NCI-H524 treated with DMSO at 0.1 percent for 48 hours (cell line): ENCODE measurements at places on chromosomes 12 and 14.

GRCh38 chr12:112591488-112591887 lies 172.7 kb downstream of the PTPN11 start:
- no peak for DNase-seq

DNA sequence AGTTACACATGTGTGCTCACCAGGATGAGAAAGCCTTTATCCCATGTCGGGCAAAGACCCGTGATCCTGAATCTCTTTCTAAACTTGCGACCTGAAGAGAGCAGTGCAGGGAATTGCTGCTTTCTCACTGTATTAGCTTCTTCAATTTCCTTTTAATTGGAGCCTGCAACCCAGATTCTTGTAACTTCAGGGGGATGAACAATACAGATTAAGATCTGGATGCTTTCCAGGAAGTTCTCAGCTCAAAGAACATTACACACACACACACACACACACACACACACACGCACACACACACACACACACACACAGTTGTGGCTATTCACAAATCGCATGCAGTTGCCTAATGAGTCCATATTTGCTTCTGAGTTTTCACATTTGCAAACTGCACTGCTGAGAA lies 268.3 kb downstream of the NPAS3 start:
- no peak for DNase-seq

GRCh38 chr12:121803861-121804416 lies at the start of gene SETD1B:
Gene SETD1B, plus strand, starts transcription at chr12:121804009. Its CDS starts 729 bp downstream, at chr12:121804738.
- no peak for DNase-seq

- DNase-seq: no peak
These were observed 89.3 kb downstream of the OSBPL8 start for GRCh38 chr12:76470028-76470939.

- DNase-seq: no peak
These were observed 125.6 kb upstream of the DHRS4 start for GRCh38 chr14:23828001-23828400.

- no peak for DNase-seq
These were observed 862 bp downstream of the CRIP2 start for GRCh38 chr14:105475269-105476096.

- DNase-seq: no peak
These were observed 241.0 kb downstream of the ASCL1 start for GRCh38 chr12:103198499-103198898.

- DNase-seq: no peak
These were observed 21.7 kb downstream of the GALNT16 start for GRCh38 chr14:69281450-69282169.

DNA sequence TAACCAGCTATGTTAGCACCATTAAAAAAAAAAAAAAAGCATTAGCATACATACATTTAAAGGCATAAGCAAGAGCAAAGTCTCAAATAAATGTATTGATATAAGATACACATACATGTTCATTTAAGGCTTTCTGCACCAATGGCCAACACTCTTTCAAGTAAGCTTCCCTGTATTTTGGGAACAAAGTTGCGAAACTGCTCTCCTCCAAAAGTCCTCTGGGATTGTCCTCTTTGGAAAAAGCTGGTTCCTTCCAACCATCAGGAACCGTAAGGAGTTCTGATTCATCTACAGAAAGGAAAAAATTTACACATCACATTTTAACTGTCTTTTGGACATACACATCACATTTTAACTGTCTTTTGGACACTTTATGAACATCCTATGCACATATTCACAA lies 3.2 kb downstream of the KRR1 start:
- DNase-seq: no peak

- DNase-seq: no peak
These were observed 145.3 kb upstream of the DCN start for GRCh38 chr12:91327889-91328288.

DNA sequence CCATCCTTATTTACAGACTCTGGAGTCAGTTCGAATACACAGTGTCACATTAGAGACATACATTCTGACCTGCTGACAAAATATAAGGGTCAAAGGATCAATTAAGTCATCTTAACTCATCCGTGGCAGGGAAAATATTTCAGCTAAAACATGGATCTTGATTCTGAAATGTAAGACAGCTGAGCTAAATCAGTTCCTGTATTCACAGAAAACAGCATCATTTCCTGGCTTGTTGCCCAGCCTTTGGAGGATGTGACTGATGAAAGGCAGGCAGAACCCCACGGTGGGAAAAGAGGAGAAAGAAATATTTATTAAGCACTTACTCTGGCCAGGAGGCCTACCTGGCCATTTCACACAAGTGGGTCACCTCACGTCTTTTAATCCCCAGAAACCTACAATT lies 101.9 kb downstream of the GAS2L3 start:
- DNase-seq: no peak

- no peak for DNase-seq
These were observed 114.5 kb downstream of the ETV6 start for GRCh38 chr12:11763760-11764520.

DNA sequence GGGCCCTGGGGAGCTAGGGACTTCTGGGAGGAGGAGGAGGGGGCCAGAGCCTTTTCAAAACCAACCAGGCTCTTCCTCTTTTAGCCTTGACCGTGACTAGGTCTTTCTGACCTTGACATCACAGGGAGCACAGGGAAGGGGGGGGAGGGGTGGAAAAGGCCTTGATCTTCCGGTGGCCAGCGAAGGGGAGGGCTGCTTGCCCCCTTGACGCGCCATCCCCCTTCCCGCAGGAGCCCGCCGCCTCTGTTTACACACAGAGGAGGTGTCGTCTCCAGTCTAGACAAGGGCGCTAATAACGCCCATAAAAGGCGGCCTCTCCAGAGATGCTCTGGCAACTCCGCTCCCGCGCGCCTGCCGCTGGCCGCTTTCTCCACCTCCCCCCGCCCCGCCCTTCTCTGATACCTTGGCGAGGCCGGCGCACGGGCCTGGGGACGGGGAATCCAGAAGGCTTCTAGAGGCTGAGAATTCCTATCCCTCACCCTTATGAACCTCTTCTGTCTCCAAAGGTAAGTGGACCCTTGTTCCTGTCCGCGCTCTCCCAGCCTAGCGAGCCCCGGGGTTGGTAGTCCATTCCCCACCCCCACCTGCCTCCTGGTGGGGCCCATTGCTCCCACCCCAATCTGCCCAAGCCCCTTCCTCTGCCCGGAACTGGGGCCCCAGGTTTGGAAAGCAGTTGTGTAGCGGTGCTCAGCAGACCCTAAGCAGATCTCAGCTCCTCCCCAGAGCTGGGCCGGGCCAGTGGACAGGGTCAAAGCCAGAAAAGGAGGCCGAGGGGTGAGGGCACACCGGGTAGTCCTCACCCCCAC lies 4.9 kb upstream of the HOXC12 start:
- no peak for DNase-seq

- no peak for DNase-seq
These were observed 595.5 kb downstream of the GALC start for GRCh38 chr14:87397499-87397898.

DNA sequence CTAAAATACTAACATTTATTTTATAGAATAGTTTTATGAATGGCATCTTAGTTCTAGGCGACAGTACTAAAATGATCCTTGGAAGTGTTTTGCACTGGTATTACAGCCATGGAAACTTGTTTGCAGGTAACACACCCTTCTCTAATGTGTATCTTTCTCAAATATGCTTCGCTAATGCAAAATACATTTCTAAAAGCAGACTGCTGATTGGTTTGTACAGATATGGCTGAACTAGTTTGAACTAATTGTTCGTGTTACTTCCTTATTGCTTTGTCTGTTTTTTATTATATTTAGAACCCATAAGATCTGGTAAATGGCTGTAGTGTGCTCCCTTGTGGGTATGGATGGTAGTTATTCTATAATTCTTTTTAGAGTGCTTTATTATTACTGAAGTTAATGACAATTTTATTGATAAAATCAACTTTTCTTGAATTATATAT lies 53.0 kb downstream of the ATF7IP start:
- peak; percentile 36 for DNase-seq

GRCh38 chr14:69770559-69770958 lies 3.6 kb downstream of the SRSF5 start:
- DNase-seq: no peak

GRCh38 chr14:85948153-85948552 lies 418.2 kb downstream of the FLRT2 start:
- no peak for DNase-seq

- DNase-seq: no peak
These were observed 12.5 kb downstream of the PAPOLA start for GRCh38 chr14:96514694-96515093.

GRCh38 chr12:103632554-103633216 lies 45.6 kb downstream of the STAB2 start:
- DNase-seq: no peak

GRCh38 chr14:29930283-29930682 lies 2.6 kb upstream of the PRKD1 start:
- no peak for DNase-seq

DNA sequence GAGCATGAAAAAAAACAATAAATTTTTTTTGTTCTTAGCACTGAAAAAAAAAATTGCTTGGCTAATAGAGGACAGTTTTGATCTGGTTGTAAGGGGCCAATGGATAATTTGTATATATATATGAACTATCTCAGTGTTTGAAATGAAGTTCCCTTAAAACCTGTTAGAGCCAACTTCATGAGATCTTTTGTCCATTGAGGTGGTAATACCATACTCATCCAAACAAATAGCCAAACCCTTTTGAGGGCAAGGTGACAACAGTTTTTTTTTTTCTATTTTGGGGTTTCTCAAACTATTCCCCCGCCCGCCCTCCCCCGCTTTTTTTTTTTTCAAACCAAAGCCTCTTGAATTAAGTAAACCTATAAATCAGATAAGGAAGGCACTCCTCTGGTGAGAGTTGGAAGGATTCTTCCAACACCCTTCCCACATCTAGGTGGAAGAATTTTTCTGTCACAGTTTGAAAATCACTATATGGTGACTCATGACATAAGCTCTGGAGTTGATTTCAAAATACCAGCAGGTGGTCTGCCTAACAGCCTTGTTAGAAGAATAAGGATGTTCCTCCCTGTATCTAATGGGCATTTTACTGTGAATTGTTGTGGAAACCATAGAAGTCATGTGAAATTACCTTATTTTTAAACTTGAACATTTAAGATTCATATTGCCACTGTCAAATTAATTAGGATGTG lies 10.2 kb downstream of the ARHGAP5 start:
- DNase-seq: no peak

- no peak for DNase-seq
These were observed 574 bp upstream of the FANCM start for GRCh38 chr14:45135156-45135555.

- DNase-seq: no peak
These were observed 34.1 kb upstream of the FAM181A start for GRCh38 chr14:93892923-93893558.

DNA sequence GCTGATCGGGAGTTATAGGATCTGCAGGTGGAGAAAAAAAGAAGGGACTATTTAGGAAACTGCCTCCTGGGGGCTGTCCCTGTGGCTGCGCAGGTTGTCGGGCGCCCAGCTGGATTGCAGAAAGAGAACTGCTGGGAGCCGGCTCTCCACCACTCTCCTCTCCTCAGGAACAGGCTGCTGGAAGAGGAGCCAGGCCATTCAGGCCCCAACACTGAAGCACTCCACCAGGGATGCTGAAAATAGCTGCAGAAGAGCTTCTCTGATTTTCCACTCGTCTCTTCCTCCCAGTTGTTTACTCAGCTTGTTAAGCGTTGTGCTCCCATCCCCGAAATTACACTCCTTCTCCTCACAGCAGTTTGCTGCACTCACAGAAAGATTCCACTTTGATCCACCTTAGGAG lies 347.3 kb downstream of the GLT1D1 start:
- DNase-seq: no peak

DNA sequence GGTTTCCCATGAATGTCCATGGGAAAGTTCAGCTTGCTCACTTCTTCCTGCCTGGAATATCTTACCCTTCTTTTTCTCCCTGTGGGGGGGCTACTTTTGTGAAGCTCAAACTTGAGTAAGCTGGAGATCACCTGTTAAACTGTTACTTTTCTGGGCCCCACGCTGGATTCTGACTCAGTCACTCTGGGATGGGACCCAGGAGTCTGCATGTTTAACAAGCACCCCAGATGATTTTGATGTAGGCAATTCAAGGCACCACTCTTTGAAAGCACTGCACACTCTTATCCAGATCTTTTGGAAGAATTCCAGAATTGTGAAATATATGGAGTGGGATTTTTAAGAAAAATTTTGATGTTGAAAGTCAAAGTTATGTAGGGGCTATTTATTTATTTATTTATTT lies 46.3 kb upstream of the IGF1 start:
- no peak for DNase-seq

DNA sequence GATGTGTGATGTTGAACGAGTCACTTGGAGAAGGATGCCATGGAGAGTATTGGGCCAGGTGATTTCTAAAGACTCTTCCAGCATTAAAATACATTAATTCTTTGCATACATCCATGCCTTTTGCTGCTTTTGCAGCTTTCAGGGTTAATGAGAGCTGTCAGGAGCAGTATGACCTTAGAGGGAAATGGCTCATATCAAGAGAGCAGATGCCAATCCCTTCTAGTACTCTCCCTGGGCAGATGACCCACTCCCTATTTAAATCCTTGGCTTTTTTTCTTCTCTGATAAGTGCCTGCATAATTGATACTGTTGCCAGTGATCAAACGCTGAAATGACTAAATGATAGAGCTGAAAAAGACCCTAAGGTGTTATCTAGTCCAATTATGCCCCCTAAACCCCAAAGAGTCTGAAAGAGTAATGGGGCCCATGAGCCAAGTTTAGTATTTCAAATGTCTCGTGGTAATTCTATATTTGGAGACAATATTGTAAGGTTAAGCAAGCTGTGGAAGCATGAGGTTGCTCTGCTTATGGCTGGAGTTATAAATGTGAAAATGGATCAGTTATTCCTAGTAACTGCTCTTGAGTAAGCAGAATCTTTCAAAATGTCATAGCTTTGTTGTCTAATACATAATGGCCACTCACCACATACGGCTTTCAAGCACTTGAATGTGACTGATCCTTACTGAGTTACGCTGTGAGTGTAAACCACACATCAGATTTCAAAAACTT lies 137.3 kb downstream of the ETV6 start:
- DNase-seq: no peak

DNA sequence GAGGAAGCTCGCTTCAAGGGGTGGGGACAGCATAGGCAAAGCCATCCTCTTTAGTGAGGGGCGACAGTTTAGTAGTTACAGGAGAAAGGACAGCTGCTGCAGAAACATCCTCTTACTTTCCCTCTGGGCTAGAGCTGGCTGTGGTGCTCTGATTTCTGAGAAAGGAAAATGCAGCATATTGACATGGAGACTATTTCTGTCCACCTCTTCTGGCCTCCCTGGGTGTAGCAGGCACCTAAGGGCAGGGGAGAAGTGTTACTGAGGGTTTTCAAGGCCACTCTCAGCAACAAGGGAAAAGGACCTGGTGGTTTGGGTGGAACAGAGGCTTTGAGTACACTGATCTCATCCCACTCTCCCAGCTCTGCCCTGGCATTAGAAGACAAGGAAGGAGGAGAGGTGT lies 40.0 kb upstream of the CTDSP2 start:
- DNase-seq: no peak
